RWPE2 (cell line): ENCODE measurements at places on chromosomes 13 and 19.

- no peak for DNase-seq
These were observed 15.6 kb upstream of the EPOR start for GRCh38 chr19:11399667-11400066.

DNA sequence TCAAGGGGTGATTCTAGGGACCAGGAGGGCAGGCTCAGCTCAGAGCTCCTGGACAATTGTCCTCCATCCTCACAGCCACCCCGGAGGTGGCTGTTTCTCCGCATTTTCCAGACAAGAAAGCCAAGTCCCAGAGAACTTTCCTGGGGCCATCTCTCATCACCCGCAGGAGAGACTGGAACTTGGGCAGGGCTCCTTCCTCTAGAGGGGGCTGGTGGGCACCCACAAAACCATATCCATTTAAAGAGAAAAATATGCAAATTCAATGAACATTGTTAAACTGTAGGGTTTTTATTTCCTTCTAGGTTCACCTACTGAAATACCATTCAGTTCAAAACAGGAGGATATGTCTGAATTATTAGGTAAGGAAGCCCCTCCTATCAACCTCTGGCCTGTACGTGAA lies 16.6 kb downstream of the SPACA7 start:
- DNase-seq, result no peak

DNA sequence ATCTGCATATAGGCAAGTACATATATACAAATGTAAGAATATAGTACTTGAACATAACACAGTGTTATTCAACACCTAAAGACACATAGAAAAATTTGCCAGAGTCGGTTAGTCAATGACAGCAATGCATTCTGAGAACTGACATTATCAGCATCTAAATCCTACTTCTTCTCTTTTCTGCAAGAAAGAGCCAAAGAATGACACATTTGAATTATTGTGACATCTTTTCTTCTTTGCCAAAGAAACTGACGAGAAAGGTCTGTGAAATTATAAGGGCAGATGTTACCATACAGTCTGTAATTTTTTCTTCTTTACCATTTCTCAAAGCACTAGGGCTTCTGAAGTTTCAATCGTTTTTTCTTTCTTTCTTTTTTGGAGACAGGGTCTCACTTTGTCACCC lies 350.9 kb upstream of the NBEA start:
- DNase-seq, result no peak

GRCh38 chr13:70424928-70425327 lies 316.7 kb upstream of the KLHL1 start:
- no peak for DNase-seq

DNA sequence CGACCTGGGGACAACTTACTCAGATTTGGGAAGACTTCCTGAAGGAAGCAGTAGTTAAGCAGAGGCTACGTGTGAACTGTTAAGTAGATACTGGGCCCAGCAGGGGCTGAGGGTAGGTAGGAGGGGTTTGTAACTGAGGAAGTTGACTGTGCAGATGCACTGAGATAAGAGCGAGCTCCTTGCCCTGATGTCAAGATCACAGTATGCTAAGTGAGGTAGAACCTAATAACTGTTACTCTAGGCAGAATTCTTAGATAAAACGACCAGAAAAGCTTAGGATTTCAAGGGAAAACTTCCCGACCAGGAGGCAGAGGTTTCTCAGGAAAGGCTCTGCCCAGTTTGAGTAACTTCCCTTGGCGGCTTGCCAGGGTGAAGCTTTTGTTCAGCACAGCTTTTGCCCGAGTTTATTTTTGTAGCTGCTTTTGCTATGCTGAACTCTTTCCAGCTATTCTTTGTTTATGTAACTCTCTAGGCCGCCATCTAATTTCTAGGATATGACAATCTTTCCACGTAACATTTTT lies 632.1 kb downstream of the DIAPH3 start:
- DNase-seq, result peak; percentile 83

DNA sequence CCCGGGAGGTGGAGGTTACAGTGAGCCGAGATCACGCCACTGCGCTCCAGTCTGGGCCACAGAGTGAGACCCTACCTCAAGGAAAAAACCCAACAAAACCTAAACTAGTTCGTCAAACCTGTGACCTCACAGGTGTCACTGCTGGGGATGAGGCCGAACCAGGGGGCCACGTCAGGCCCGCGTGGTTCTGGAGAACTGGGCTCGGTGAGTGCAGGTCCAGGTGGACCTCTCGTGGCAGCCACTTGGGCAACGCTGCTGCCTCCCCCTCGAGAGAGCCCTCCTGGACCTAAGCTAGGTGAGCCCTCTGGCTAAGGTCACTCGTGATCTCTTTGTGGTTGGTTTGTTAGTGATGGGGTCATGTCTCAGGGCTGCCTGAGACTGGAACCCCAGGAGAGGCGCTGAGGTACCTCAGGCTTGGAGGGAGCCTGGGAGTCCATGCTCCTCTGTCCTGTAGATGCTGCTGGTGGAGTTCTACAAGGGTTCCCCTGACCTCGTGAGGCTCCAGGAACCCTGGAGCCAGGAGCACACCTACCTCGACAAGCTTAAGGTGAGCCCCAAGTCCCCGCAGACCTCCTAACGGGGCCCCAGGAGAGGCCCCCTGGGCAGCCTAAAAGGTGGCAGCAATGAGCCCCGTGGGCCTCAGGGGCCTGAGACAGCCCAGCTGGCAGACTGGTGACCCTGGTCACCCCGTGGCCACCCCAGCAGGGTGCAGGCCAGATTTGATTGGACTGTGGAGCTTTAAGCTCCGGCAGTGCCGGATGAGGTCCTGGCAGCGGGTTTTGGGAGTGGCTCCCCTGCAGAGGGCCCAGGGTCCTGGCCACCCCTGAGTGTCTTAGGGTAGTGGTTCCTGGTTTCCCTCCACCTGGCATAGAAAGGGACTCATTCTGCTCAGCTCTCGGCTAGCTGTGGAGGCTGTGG lies 15.6 kb downstream of the MPND start:
- DNase-seq, result no peak

- no peak for DNase-seq
These were observed 1.6 kb downstream of the DCLK1 start for GRCh38 chr13:36129539-36129938.

GRCh38 chr19:58387338-58388174 lies 487 bp downstream of the RPS5 start:
- peak; percentile 14 for DNase-seq

DNA sequence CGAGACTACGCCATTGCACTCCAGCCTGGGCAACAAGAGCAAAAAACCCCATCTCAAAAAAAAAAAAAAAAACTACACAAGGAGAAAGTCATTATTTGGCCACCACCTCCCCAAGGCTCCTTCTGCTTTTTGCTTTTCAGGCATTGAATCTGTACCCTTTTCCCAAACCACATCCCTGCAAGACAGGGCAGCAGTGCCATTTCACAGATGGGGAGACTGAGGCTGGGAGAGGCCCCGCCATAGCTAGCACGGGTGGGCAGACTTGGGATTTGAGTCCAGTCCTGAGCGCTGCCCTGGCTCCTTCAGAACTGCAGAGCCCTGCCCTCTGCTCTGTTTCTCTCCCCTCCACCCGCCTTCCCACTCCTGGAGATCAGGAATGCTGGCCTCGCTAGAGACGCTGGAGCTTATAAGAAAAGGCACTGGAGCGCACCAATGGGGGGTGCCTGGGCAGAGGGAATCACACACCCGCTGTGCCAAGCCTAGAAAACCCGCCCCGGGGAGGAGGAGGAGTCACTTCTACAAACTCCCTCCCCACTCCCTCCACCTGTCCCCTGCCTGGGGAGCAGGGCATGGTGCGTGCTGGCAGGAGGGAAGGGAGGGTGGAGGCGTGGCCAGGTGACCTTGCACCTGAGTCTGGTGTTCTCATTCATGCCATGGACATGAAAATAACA lies 17.6 kb downstream of the TJP3 start:
- DNase-seq, result no peak

DNA sequence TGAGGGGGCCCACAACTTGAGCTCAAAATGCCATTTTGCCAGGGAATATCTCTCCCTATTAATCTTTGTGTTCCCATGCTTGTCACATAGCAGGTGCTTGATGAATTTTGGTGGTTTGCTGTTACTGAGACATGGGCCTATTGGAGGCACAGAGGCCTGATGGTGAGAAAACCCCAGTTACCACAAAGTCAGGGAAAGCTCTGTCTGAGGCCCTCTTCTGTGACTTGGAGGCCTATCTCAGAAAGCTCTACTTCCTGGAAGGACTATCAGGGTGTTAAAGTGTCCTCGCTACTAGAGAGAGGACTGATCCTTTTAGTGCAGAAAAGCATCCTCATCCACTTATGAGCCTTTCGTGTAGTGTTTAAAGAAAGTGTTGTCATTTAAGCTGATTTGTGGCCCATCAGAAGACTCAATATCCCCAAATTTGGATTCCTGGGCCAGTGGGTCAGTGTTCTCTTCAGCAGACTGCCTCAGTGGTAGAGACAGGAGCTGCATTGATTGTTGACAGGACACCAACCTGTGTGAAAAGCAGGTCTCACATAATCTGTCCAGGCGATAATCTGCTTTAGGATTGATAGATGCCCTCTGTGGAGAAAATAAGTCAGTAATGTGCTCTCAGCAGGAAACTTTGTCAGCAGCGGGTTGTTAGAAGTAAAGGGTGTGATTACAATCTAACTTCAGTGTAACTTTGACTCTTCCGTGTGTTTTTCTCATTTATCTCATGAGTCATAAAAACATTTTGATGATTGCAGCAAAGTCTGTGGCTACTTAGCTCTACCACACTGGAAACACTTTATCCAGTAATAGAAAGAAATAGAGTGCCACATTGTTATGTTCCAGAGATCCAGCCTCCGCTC lies 121.0 kb downstream of the AKAP11 start:
- DNase-seq, result no peak

DNA sequence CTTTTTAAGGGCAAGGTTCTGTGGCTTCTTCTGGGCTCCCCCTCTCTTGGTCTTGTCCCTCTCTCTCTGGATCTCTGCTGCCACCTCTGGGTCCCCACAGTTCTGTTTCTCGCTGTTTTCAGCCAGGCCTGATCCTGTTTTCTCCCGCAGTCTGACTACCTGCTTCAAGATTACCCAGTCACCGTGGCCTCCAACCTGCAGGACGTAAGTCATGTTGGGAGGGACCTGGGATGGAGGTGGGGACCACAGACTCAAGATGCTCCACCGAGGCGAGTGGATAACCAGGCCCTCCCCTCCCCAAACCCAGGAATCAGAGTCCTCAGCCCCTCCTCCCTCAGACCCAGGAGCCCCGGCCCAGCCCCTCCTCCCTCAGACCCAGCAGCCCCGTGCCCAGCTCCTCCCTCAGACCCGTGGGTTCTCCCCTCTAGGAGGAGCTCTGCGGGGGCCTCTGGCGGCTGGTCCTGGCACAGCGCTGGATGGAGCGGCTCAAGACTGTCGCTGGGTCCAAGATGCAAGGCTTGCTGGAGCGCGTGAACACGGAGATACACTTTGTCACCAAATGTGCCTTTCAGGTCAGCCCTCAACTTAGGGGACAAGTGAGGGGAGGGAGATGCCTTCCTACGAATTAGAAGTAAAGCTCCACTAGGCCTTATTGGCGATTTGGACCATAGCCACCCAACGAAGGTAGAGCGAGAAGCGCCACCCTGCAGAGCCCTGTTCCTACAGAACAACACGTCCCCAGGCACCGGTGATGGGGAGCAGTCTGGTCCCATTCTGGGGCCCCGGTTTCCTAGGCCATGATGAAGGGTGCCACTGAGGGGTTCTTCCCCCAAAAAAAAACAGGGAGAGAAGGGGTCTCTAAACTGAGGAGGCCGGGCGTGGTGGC lies 2.2 kb downstream of the FLT3LG start:
- DNase-seq, result no peak

DNA sequence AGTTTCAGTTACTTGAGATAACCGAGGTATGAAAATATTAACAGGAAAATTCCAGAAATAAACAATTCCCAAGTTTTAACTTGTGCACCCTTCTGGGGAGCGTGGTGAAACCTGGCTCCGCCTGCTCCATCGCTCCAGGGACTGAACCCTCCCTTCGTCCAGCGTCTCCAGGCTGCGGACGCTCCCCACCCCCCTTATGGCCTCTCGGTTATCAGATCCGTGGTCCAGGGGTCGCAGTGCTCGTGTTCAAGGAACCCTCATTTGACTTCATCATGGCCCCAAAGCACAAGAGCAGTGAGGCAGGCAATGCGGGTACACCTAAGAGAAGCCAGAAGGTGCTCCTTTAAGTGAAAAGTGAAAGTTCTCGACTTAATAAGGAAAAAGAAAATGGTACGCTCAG lies 71.1 kb downstream of the ATP11A start:
- no peak for DNase-seq

- no peak for DNase-seq
These were observed 246.9 kb downstream of the DNAJC15 start for GRCh38 chr13:43270130-43270830.

DNA sequence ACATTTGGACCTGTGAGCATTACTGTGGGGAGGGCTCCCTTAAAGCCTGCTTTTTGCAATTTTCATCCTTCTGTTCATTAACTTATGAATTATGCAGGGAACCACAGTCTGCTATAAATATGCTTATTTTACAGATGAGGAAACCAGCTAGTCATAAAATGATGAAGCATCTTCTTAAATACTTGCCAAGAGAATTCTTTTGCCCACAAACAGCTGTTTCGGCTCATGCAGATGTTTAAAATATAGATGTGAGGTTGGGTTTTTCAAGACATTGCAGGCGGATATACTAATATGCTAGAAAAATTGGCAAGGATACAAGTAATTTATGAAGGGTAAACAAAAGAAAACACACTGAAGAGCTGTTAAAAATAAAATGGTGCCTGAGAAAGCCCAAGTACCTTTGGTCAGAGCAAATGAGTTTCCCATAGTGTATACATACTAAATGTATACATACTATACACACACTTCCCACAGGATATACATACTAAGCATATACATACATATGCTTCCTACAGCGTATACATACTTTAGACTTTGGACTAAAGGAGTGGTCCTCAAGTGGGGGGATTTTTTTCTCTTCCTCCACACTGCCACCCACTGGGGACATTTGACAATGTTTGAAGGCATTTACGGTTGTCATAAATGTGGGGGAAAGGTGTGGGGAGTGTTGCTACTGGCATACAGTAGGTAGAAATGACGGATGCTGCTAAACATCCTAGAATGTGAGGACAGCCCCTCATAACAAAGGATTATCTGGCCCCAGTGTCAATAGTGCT lies 164.9 kb upstream of the CSNK1A1L start:
- no peak for DNase-seq

GRCh38 chr19:34366738-34367623 lies 2.0 kb downstream of the GPI start:
- no peak for DNase-seq

DNA sequence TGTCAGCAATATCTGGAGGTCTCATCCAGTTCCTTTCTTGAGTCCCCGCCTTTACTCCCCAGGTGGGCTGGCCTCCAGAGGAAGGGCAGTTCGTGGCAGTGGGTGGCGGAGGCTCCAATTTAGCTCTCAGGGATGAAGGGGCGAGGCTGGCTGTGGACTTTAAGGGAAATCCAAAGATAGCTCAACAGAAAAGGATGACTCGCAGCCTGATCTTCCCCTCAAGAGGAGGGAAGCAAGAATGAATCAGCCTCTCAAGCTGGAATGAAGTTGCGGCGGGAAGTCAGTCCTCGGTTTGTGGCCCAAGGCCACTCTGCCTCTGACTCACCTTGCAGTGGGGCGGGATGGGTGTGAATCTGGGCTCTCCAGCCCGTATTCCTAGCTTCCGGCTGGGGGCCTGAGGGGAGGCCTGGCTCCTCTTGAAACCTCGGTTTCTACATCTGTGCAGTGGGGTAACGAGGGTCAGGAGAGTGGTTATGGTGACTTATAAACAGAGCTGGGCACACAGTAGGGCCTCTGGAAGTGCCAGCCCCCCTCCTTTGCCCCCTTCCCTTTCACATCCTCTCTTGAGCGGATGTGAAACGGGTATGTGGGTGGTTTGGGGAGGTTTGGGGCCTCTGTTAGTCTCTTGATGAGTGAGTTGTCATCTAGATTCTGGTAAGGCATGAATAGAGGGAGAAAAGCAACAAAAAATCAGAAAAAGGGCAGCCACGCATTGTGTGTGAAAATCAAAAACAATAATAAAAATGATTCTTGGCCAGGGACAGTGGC lies 10.5 kb upstream of the SMG9 start:
- DNase-seq, result peak; percentile 95
